ENCODE measurements at places on chromosomes 6 and 20.

- DNase-seq = no peak
These were observed 778 bp downstream of the MCCD1 start for GRCh38 chr6:31529329-31530150.

DNA sequence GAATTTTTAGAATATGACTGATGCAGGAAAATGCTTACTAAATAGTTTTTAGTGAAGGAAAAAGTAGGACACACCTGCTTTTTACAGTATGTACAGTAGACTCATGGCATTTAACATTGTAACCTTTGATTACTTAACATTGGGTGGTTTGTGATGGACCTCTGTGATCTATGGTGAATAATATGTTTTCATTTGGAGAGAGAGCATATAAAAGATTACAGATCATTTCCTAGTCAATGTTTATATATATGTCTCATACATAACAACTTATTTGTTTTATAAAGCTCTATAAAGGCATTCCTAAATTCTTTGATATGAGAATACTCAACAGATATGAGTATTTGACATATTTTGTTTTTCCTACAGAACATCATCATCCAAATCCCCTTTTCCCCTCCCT, 129.3 kb upstream of the PDE7B start:
- no peak for DNase-seq

GRCh38 chr6:162289972-162290371, 437.6 kb downstream of the PRKN start:
- no peak for DNase-seq

- DNase-seq = no peak
These were observed 108.8 kb downstream of the PPP1R14C start for GRCh38 chr6:150251566-150252186.

DNA sequence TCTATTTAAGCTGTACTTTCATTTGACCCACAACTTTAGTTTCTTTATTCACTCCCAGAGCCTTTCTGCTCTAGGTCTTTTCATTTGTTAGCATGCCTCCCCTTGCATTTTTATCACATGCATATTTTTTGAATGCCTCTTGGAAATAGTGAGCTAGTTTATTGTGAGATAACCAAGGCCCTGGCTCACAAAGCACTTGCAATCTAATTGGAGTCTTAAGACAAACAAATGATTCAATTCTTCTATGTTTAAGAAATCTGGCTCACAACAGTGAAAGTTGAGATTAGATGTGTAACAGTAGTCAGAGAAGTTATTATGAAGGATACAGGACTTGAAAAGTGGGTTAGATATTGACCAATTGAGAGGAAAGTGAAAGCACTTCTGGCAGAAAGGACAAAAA, 173.4 kb downstream of the MOXD1 start:
- no peak for DNase-seq

GRCh38 chr6:141056945-141057625, 1075.6 kb upstream of the GJE1 start:
- DNase-seq = no peak

GRCh38 chr6:154893917-154894316, 101.2 kb upstream of the TIAM2 start:
- DNase-seq = no peak

GRCh38 chr6:169839493-169839892, 88.1 kb downstream of the ERMARD start:
- no peak for DNase-seq

GRCh38 chr20:919491-919916, 3.4 kb upstream of the ANGPT4 start:
- no peak for DNase-seq

DNA sequence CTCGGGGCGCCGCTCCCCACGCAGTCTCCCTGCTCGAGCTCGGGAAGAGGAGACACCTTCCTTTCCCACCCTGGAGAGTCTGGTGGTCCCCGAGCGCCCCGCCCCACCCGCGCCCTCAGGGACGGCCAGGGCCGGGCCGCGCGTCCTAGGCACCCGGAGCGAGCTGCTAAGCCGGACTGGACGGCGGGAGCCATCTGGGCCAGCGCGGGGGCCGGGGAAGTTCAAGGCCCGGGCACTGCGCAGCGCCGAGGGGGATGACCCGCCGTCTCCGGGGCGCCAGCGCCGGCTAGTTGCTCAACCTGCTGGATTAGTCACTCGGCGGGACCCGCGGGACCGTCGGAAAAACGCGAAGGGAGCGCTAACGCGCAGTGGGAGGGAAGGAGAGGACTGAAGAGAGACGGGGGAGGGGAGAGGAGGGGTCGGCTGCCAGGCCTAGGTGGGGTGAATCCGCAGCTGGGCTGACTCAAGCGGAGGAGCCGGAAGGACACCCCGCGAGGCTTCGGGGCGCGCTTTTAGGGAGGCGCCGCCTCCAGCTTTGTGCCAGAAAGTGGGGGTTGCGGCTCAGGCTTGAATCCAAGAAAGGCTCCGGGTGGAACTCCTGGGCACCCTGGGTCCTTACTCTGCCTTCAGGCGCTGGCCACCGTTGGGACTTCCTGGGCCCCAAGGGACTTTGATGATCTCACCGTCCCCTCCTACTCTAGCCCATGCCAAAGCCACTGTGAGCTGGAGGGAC, 75.7 kb upstream of the FOXP4 start:
- no peak for DNase-seq

GRCh38 chr6:152146385-152146784, 338.9 kb downstream of the ESR1 start:
- no peak for DNase-seq

Data from T-helper 1 cell (primary cell).